ENCODE measurements at places on chromosomes 4 and X. TPM values are rescaled to one million over a fixed set of nuclear protein-coding genes. Genes with fewer than 3 reads are reported as not detected.

NSUN7 gene
- total RNA-seq = not detected

ASMT gene
- total RNA-seq = 0.07 TPM

GPR50 gene
- total RNA-seq = not detected

NHS gene
- 4.4 TPM for total RNA-seq

PNMA6F gene
- not detected for total RNA-seq

STARD8 gene
- total RNA-seq = 1.6 TPM

NOX1 gene
- not detected for total RNA-seq

HHIP gene
- 11.1 TPM for total RNA-seq

ASB9 gene
- total RNA-seq = 0.36 TPM

GPR34 gene
- total RNA-seq = 0.07 TPM

P2RY10 gene
- total RNA-seq = not detected

MAGEA9B gene
- total RNA-seq = not detected

KDR gene
- 13.3 TPM for total RNA-seq

PNMA5 gene
- total RNA-seq = not detected

CXXC4 gene
- total RNA-seq = not detected

CCNB3 gene
- 0.65 TPM for total RNA-seq

SOWAHB gene
- 0.03 TPM for total RNA-seq

FAM236A gene
- total RNA-seq = not detected

CXCL11 gene
- total RNA-seq = not detected

BBS12 gene
- 7.9 TPM for total RNA-seq

DDIT4L gene
- 5.0 TPM for total RNA-seq

RRH gene
- not detected for total RNA-seq

ZCCHC13 gene
- total RNA-seq = not detected

RPL34 gene
- 462 TPM for total RNA-seq

SPANXC gene
- total RNA-seq = not detected

SLC10A7 gene
- total RNA-seq = 11.1 TPM

SPANXN4 gene
- total RNA-seq = not detected

HTR2C gene
- not detected for total RNA-seq

CSN2 gene
- not detected for total RNA-seq

ATP7A gene
- total RNA-seq = 17.8 TPM

SLC9A6 gene
- total RNA-seq = 22.8 TPM

XAGE2 gene
- total RNA-seq = not detected

SPIN2A gene
- total RNA-seq = 0.53 TPM

TMPRSS11E gene
- not detected for total RNA-seq

RAI2 gene
- total RNA-seq = 2.0 TPM

HPGDS gene
- not detected for total RNA-seq

PCDH10 gene
- total RNA-seq = 85.6 TPM

ZNF630 gene
- 1.2 TPM for total RNA-seq

ZAR1 gene
- total RNA-seq = not detected

F9 gene
- not detected for total RNA-seq

GPR119 gene
- total RNA-seq = not detected

BMPR1B gene
- total RNA-seq = 0.53 TPM

ANK2 gene
- 132 TPM for total RNA-seq

AFM gene
- total RNA-seq = not detected

MAGED4 gene
- total RNA-seq = 60.0 TPM

GLUD2 gene
- total RNA-seq = 1.7 TPM

NDNF gene
- 4.9 TPM for total RNA-seq

ITM2A gene
- 0.72 TPM for total RNA-seq

INPP4B gene
- 10.6 TPM for total RNA-seq

BEX3 gene
- 275 TPM for total RNA-seq

CD40LG gene
- total RNA-seq = not detected

RNF150 gene
- total RNA-seq = 3.3 TPM

SEPTIN6 gene
- total RNA-seq = 20.1 TPM

RIBC1 gene
- 0.78 TPM for total RNA-seq

TASL gene
- total RNA-seq = not detected
